ENCODE measurements at places on chromosomes 4 and X. TPM values are rescaled to one million over a fixed set of nuclear protein-coding genes. Genes with fewer than 3 reads are reported as not detected.

PTCHD1 gene
- 4.7 TPM for total RNA-seq

SUPT20HL1 gene
- not detected for total RNA-seq

UGT2A2 gene
- total RNA-seq = not detected

XKRX gene
- total RNA-seq = 2.6 TPM

ENPP6 gene
- not detected for total RNA-seq

PDGFC gene
- total RNA-seq = 20.2 TPM

TRIM60 gene
- not detected for total RNA-seq

HERC5 gene
- 3.0 TPM for total RNA-seq

SLC6A14 gene
- not detected for total RNA-seq

MMRN1 gene
- 0.12 TPM for total RNA-seq

SMR3B gene
- total RNA-seq = not detected

PCDH7 gene
- total RNA-seq = 5.7 TPM

CXXC4 gene
- total RNA-seq = 0.03 TPM

FAM9C gene
- total RNA-seq = not detected

CTAG1B gene
- not detected for total RNA-seq

MAGEB2 gene
- 60.3 TPM for total RNA-seq

SPATA18 gene
- 4.1 TPM for total RNA-seq

QRFPR gene
- not detected for total RNA-seq

CCDC149 gene
- total RNA-seq = 2.0 TPM

SPACA5 gene
- total RNA-seq = not detected

CNGA1 gene
- total RNA-seq = 0.43 TPM

TEX13D gene
- total RNA-seq = not detected

MAGEC3 gene
- total RNA-seq = not detected

CYSLTR1 gene
- not detected for total RNA-seq

ZAR1 gene
- total RNA-seq = not detected

HOPX gene
- total RNA-seq = 224 TPM

Measured in NCI-H460 (cell line).